ENCODE measurements at places on chromosomes 1 and 21. TPM values are rescaled to one million over a fixed set of nuclear protein-coding genes. Genes with fewer than 3 reads are reported as not detected.
A peak's percentile ranks its signal among the peaks of the same experiment; 100 is the strongest.

Gene OR2L2
- 0.05 TPM for total RNA-seq

- no peak overlapping the region for H3K27ac ChIP-seq
- no peak overlapping the region for H3K4me3 ChIP-seq
- no peaks in the 10 kb centered on the region for H3K36me3 ChIP-seq
- H3K27me3 ChIP-seq, result peaks cover 78% of the 10 kb centered on the region
Measured at GRCh38 chr1:111988743-111989453, 570 bp downstream of the KCND3 start.

- no peaks in the 10 kb centered on the region for H3K36me3 ChIP-seq
- no peak overlapping the region for H3K4me3 ChIP-seq
- H3K27me3 ChIP-seq, result no peaks in the 10 kb centered on the region
- no peak overlapping the region for H3K27ac ChIP-seq
- no peak for DNase-seq
Measured at GRCh38 chr1:209063767-209064659, 519.5 kb upstream of the CAMK1G start.

DNA sequence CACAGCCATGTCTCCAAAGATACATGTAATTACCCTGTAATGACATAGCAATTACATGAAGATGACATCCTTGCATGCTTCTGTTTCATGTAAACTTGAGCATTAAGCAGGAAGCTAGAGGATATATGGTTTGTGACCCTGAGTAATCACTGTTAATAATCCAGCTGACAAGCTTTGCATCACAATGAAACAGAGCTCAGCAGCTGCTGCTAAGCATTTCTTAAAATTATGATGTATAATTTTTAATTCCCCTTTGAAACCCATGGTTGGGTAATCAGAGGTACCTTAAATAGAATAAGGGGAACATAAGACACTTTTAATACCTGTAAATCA lies 293.5 kb downstream of the NTNG1 start:
- no peak for DNase-seq
- H3K4me3 ChIP-seq, result no peak overlapping the region
- no peak overlapping the region for H3K27ac ChIP-seq
- H3K27me3 ChIP-seq, result peaks cover 2% of the 10 kb centered on the region

- H3K4me3 ChIP-seq, result no peak overlapping the region
- H3K36me3 ChIP-seq, result no peaks in the 10 kb centered on the region
- no peak for DNase-seq
- H3K27ac ChIP-seq, result no peak overlapping the region
- peaks cover 16% of the 10 kb centered on the region for H3K27me3 ChIP-seq
- peaks cover 3% of the 10 kb centered on the region for H3K4me1 ChIP-seq
Measured at GRCh38 chr1:114286179-114286578, 132.5 kb upstream of the SYT6 start.

DNA sequence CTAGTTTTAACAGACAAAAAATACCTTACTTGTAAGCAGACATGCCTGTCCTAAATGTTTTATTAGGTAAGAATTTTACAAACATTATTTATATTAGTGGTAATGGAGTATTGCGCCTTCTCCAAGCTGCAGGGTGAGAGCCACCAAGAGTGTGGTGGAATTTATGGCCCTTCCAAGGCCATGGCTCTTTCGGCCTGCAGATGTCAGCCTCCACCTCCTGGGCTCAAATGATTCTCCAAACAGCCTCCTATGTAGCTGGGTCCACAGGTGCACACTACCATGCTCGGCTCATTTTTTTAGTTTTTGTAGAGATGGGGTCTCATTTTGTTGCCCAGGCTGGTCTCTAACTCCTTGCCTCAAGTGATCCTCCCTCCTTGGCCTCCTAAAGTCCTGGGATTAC lies 56.3 kb downstream of the ITGB3BP start:
- H3K27me3 ChIP-seq, result no peaks in the 10 kb centered on the region
- DNase-seq, result no peak
- peaks cover 3% of the 10 kb centered on the region for H3K4me1 ChIP-seq
- no peak overlapping the region for H3K4me3 ChIP-seq

- no peaks in the 10 kb centered on the region for H3K27me3 ChIP-seq
- no peaks in the 10 kb centered on the region for H3K4me1 ChIP-seq
- H3K36me3 ChIP-seq, result no peaks in the 10 kb centered on the region
- H3K4me3 ChIP-seq, result no peak overlapping the region
- DNase-seq, result no peak
Measured at GRCh38 chr1:118918230-118918939, 69.8 kb downstream of the TBX15 start.

- no peak for DNase-seq
- peaks cover 7% of the 10 kb centered on the region for H3K27me3 ChIP-seq
- no peaks in the 10 kb centered on the region for H3K36me3 ChIP-seq
Measured at GRCh38 chr1:18540136-18540765, 59.5 kb downstream of the KLHDC7A start.

- no peaks in the 10 kb centered on the region for H3K36me3 ChIP-seq
- no peak for DNase-seq
- H3K4me3 ChIP-seq, result no peak overlapping the region
- H3K27ac ChIP-seq, result no peak overlapping the region
Measured at GRCh38 chr1:116966791-116967190, 34.8 kb upstream of the CD101 start.

GRCh38 chr1:38997034-38997900 lies 6.2 kb downstream of the AKIRIN1 start:
- peaks cover 55% of the 10 kb centered on the region for H3K4me1 ChIP-seq
- H3K27ac ChIP-seq, result peak overlapping the region; percentile 69
- no peaks in the 10 kb centered on the region for H3K27me3 ChIP-seq
- peaks cover 81% of the 10 kb centered on the region for H3K36me3 ChIP-seq
- DNase-seq, result no peak
- peak overlapping the region; percentile 4 for H3K4me3 ChIP-seq

All from activated T-helper 2 cell treated with anti-CD3 and anti-CD28 coated beads, Interferon-gamma antibody, Interleukin-2, Interleukin-4, amounts not matched to agents 10 μg/mL and 5 μg/mL and 100 μg/mL, durations not matched to agents 14 hours and 24 hours and 36 hours (primary cell).